ENCODE measurements at places on chromosomes 7 and 10.

GRCh38 chr10:3396116-3396515 lies 223.5 kb upstream of the PITRM1 start:
- DNase-seq, result no peak

- peak; percentile 46 for DNase-seq
Observed at GRCh38 chr10:75211007-75211691, 553 bp downstream of the VDAC2 start.

DNA sequence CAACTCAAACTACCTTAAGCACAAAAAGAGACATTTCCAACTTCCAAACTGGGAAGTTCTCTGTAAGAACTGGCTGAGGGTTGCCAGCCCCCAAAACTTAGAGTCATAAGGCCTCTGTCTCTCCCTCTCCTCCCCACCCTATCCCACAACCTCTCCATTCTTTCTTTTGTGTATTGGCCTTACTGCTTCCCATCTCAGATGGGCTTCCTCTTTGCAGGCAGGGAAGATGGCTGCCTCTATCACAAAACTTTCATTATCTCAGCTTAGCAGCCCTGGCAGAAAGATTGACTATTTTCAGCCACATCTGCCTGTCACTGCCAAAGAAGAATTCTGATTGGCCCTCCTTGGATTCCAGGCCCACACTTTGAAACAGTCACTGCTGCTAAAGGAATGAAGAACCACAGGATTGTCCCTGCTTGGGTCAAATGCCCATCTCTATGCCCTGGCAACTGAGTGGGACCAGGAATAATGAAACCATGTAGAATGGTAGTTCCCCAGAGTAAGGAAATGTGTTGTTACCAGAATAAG lies 58.0 kb upstream of the PRKAR2B start:
- no peak for DNase-seq

DNA sequence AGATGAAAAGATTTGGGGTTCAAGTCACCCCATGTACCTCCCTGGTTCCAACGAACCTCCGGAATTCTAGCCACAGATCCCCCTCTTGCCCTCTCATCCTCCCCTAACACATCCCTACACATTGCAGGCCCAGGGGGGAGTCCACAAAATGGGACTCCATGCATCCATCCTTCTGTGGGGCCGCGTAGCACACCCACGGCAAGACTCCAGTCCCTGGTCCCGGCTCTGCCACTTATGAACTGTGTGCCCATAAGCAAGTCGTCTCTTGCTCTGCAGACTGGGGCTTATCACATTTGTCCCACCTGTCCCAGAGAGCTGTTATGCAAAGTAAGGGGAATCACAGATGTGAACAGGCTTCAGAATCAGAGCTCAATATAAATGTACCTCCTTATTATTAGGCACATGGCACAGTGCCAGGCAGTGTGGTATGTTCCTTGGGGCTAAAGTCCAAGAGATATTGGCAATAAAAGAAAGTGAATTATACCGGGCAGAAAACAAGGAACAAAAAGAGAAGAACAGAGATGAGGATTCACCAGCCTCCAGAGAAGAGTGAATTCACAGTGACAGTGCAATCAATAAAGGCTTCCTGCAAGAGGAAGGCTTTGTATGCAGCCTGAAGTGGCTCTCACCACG lies 73.9 kb downstream of the KCNMA1 start:
- no peak for DNase-seq

- no peak for DNase-seq
Observed at GRCh38 chr10:16986406-16987205, 143.0 kb downstream of the CUBN start.

DNA sequence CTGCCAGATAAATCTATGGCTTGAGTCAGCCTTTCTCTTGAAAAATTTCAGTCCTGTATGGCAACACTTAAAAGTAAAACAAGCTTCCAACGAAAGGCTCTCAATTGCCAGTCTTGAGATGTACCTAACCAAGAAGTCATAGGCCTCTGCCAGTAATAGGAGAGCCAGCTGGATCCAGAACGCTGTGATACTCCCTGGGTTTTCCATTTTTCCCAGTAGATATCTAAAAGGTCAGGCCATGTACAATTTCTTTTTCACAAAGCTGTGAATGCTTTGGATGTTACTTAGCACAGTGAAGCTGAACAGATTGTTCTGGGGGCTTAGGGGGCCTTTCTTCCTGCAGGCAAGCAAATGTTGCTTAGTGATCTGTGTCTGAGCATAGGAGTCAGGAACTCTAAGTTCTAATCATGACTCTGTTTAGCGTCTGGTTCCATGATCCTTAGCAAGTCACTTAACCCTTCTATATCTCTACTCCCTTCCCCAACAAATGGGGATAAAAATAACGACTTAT lies 86.5 kb downstream of the ARMH3 start:
- DNase-seq, result no peak

DNA sequence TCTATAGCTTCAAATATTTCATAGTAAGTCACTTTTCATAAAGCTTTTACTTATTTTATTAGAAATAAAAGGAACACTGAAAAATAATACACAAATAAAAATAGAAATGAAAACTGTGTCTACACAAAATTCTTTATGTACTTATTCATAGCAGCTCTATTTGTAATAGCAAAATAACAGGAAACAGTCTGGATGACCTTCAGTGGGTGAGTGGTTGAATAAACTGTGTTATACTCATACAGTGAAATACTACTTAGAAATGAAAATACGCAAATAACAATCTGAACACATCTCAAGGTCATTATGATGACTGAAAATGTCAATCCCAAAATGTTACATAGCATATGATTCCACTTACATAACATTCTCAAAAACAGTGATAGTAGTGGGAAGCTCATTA lies 138.7 kb upstream of the PCLO start:
- DNase-seq, result no peak

GRCh38 chr10:114647545-114648138 lies 10.4 kb downstream of the ABLIM1 start:
- DNase-seq, result no peak

Measured in femur (tissue), 1 donor.